ENCODE measurements at places on chromosomes 4 and X.

DNA sequence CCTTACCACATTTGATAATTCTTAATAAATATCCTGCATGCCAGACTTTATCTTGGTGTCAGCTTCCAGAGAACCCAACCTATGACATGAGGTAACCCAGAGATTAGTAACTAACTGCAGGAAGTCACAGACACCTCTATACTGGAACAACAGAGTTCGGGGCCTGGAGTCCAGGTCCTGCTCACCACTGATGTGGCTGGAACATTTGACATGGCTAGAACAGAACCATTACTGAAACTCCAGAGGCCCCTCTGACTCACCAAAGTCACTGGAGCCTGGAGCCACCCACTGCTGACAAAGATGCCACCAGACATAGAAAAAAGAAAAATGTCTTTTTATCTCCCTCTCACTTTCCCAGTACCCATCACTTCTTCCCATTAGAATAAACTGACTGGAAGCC is 403.7 kb downstream of the MID1IP1 start:
- no peak for DNase-seq

GRCh38 chrX:20967725-20968124 is 406.5 kb upstream of the CNKSR2 start:
- DNase-seq, result no peak

DNA sequence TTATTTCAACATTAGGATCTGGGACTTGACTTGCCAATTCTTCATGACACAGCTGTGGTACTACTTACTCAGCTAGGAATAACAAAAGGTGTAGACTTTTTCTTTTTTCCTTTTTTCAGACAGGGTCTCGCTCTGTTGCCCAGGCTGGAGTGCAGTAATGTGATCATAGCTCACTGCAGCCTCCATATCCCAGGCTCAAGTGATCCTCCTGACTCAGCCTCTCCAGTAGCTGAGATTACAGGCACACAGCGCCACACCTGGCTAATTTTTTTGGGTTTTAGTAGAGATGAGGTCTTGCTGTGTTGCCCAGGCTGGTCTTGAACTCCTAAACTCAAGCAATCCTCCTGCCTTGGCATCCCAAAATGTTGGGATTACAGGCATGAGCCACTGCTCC is 16.3 kb downstream of the NOA1 start:
- no peak for DNase-seq

- no peak for DNase-seq
Measured at GRCh38 chr4:114857831-114858230, 255.6 kb downstream of the NDST4 start.
